ENCODE measurements at places on chromosomes 6 and 20.
A peak's percentile ranks its signal among the peaks of the same experiment; 100 is the strongest.

DNA sequence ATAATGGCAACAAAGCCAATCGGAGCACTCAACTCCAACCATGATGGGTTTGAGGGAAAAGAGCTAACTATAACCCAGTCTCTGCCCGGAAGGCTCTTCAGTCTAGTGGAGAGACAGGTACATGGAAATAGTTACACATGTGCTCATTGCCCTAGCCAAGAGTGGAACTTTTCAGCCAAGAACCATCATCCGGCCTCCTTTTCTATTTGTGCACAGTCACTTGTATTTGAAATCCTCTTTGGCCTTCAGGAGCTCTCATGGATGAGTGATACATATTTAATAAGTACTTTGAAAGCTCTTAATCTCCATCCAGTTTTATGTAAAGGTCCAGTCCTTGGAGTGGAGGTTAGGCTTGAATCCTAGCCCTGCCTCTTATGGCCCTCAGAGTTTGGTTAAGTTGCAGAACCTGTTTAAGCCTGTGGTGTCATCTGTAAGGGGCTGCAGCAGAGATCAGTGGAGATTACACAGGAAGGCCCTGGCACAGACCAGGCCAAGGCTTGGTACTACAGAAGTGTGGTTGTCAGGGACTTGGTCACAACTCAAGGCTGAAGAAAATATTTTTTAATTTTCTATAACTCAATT, 72.3 kb upstream of the SMLR1 start:
- no peak for DNase-seq

GRCh38 chr6:162416831-162417537, 310.6 kb downstream of the PRKN start:
- no peak for DNase-seq

DNA sequence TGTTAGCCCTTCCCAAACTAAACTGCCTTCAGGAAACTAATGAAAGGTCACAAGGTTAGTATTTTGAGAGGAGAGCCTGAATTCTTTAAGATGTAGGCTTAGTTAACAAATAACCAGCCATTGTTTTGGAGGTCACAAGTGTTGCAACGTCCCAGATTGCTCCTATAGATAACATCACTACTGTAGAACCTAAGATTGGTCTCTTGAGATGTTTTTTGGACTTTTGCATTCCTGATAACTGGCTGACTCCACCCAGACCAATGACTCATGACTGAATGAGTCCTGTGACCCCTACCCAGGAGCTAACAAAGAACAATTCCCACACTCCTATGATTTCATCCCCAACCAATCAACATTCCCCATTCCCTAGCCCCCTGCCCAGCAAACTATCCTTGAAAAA, 178.8 kb downstream of the SCP2D1 start:
- no peak for DNase-seq

DNA sequence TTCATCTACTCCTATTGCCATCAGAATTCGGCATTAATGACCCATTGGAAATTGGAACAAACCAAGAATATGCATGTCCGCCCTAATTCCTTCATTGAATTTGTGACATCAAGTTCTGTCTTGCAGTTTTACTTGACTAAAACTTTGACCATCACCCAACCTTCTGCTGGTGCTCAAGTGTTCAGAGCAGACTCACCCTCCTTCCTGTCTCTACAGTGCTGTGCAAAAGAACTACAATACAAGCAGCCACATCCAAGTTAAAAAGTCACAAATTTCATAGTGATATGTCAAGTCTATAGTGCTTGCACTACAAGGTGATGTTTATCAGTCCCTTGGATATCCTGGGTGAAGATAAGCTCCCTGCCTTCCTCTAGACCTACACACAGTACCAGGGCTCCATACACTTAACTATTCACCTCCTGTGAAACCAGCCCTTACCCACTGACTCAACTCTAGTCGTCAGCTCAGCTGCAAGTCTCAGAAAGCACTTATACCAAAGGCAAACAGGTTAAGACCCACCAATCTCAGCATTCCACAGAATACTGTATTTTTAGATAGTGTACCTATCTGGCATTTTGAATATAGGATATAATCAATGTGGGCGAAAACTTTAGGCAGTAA, 23.6 kb downstream of the SNX5 start:
- no peak for DNase-seq

DNA sequence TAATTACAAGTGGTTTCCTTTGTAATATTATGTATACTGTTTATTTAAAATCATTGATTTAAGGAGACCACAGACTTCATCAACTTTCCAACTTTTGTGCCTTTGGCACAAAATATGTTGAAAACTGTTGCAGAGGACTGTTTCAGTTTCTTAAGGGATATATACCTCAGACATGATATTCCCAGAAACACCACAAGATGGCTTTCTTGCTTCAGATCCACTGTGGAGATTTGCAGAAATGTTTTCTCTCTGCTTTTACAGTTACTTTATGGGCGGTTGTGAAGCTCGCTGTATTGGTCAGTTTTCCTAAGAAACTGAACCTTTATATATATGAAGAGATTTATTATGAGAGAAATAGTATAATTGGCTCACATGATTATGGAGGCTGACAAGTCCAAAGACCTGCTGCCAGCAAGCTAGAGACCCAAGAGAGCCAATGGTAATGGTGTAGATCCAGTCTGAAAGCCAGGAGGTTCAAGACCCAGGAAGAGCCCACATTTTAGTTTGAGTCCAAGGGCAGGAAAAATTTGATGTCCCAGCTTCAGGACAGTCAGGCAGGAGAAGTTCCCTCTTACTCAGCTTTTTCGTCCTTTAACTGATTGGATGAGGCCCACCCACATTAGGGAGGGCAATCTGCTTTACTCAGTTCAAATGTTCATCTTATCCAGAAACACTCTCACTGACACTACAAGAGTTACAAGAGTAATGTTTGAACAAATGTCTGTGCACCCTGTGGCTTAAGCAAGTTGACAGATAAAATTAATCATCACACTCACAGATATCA, 12.8 kb downstream of the ME1 start:
- DNase-seq = peak; percentile 55

- no peak for DNase-seq
Observed at GRCh38 chr6:56227071-56227879, 20.1 kb downstream of the COL21A1 start.

Measured in ACHN (cell line).